Fibroblast of villous mesenchyme (primary cell): ENCODE measurements at places on chromosomes 12 and 14. TPM values are rescaled to one million over a fixed set of nuclear protein-coding genes. Genes with fewer than 3 reads are reported as not detected.

Gene MMP19
- 9.1 and 9.7 TPM in 2 replicates for total RNA-seq

Gene NKX2-1
- not detected in 2 replicates for total RNA-seq

Gene ART4
- under 0.01 TPM in 2 replicates for total RNA-seq

Gene NFATC4
- total RNA-seq, result 56.4 and 68.2 TPM in 2 replicates

Gene ALX1
- total RNA-seq, result 0.64 and 1.3 TPM in 2 replicates

Gene ADCY4
- 4.2 and 18.1 TPM in 2 replicates for total RNA-seq

Gene LRFN5
- total RNA-seq, result 0.97 and 1.7 TPM in 2 replicates

Gene LGR5
- not detected in 2 replicates for total RNA-seq

Gene MMP17
- total RNA-seq, result 8.6 and 13.9 TPM in 2 replicates

Gene SETD3
- total RNA-seq, result 44.1 and 57.0 TPM in 2 replicates

Gene GLT1D1
- total RNA-seq, result under 0.01 TPM in 1 of 2 replicates, not detected in the other

Gene TESPA1
- not detected in 2 replicates for total RNA-seq

Gene COX8C
- not detected in 2 replicates for total RNA-seq

Gene C3AR1
- under 0.01 TPM in 2 replicates for total RNA-seq

Gene FAM181A
- not detected in 2 replicates for total RNA-seq

Gene NPAS3
- 0.86 and 0.97 TPM in 2 replicates for total RNA-seq

Gene GYS2
- not detected in 2 replicates for total RNA-seq

Gene AP4S1
- 5.6 and 6.1 TPM in 2 replicates for total RNA-seq

Gene NTN4
- 51.9 and 135 TPM in 2 replicates for total RNA-seq

Gene SSPN
- total RNA-seq, result 11.6 and 22.0 TPM in 2 replicates

Gene HOXC10
- total RNA-seq, result 0.43 and 5.2 TPM in 2 replicates

Gene TWF1
- total RNA-seq, result 159 and 224 TPM in 2 replicates

Gene BMP4
- 9.9 and 11.0 TPM in 2 replicates for total RNA-seq

Gene AQP6
- not detected in 2 replicates for total RNA-seq

Gene PLEKHD1
- total RNA-seq, result under 0.01 TPM in 1 of 2 replicates, not detected in the other

Gene PAH
- not detected in 2 replicates for total RNA-seq

Gene CNPY2
- 94.7 and 113 TPM in 2 replicates for total RNA-seq

Gene RNF34
- 46.7 and 52.7 TPM in 2 replicates for total RNA-seq

Gene SYNDIG1L
- not detected in 2 replicates for total RNA-seq

Gene CCDC63
- total RNA-seq, result not detected in 2 replicates

Gene DHRS1
- 8.7 and 13.8 TPM in 2 replicates for total RNA-seq

Gene SAMD15
- total RNA-seq, result 1.3 and 1.6 TPM in 2 replicates

Gene VAMP1
- 3.2 and 13.4 TPM in 2 replicates for total RNA-seq

Gene MYF6
- not detected in 2 replicates for total RNA-seq

Gene SPIC
- total RNA-seq, result not detected in 2 replicates

Gene LPAR5
- not detected in 2 replicates for total RNA-seq
